RCC 7860 (cell line): ENCODE measurements at places on chromosomes 16 and 17.

DNA sequence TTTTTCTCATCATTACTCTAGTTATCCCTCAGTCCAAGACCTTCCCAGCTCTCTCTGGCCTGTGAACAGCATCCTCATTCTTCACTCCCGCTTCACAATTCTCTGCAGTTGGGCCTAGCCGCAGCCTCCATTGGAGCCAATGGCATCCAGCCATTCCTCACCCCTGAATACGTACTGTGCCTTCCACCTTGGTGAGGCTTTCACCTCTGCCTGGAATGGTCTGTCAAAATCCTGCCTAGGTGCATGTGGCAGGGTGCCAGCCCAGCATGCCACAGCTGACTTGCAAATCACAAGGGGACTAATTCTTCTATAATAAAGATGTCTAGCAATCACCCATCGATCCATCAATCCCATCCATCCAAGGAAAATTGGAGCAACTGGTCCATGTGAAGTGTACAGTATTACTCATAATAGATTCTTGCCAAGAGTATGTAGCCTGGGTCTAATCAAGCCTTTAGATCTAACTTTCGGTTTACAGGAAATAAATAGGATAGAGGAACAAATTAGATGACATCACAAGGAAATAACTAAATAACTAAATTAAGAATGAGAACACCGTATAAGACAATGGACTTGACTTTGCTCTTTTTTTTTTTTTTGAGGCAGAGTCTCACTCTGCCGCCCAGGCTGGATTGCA lies 5.1 kb upstream of the CX3CL1 start:
- DNase-seq = no peak

DNA sequence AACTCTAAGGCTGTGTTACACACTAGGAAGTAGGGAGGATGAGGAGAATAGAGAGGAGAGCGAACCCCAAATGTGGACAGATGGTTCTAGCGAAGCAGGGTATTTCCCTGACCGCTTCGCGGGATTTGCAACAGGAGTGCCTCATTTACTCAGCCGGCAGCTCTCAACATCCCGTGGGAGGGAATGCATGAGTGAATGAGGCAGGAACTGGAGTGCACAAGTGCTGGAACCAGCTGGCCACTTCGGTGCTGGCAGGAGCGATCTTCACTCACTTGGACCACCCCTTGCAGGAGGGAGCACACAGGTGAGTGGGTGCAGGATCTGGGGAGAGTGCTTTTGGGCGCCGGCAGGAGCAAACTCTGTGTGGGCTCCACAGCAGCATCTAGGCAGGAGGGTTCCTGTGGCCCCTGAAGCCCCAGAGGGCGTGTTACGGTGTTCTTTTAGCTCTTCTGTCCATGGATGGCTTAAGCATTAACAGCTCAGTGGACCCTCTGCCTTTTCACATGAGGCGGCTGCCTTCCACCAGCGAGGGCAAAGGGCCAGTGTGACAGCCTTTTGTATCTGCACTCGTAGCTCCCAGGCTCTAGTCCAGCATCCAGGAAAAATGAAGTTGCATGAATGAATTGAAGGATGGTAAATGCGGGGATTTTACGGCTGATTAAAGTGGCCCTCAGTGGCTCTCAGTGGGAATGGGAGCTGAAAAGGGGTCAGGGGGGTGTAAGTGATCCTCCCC lies 17.4 kb upstream of the ZNHIT3 start:
- DNase-seq = no peak

DNA sequence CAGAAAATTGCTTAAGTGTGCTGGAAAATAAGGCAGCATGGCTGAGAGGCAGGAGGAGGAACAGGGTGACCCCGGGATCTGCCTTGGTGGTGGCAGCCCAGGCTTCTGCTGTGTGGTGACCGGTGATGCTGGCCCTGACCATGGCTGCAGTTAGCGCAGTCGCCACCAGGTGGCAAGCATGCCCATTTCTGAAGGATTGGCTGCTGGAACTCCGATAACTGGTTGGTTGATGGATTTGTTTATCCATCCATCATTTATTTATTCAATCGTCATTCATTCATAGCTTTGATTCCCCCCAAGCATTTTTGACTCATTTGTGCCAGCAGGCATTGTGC lies 29.1 kb upstream of the ITGA3 start:
- peak; percentile 79 for DNase-seq

DNA sequence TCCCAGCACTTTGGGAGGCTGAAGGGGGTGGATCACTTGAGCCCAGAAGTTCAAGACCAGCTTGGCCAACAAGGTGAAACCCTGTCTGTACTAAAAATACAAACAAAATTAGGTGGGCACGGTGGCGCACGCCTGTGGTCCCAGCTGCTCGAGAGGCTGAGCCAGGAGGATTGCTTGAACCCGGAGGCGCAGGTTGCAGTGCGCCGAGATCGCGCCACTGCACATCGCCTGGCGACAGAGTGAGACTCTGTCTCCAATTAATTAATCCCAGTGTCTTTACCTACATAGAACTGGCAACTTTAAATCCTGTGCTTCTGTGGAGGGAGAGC lies 1.5 kb upstream of the ELOB start:
- DNase-seq = no peak

GRCh38 chr17:33653399-33653788 lies 360.3 kb upstream of the ASIC2 start:
- DNase-seq = no peak

GRCh38 chr17:49344914-49345313 lies 17.1 kb downstream of the ZNF652 start:
- no peak for DNase-seq

DNA sequence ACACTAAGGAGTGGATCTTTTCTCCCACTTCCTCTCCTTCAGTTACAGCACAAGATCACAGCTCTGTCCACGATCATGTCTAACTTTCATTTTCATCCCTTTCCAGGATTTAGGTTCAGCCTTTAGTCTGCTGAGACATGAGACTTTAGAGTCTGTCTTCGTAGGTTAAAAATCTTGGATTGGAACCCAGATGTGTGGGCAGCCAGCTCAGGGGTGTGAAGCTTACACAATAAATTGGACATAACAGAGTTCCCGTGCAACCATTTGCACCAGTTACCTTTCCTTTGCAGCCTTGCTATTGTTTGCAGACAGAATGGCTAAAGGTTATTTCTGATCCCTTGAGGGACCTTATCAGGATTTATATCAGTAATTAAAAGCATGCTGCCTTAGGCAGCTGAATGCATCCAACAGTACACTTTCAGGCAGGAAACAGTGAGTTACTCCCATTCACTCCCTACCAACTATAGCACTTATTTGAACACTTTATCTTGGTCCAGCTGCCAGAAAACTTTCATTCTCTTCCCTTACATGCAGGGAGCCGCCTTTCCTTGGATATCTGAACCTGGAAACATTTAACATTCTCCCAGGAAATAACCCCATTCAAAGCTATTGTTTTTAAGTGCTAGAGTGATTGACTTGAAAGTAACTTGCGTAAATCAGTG lies 87.3 kb downstream of the TMEM100 start:
- DNase-seq = no peak

- no peak for DNase-seq
Observed at GRCh38 chr17:65393514-65393913, 167.9 kb downstream of the AXIN2 start.

DNA sequence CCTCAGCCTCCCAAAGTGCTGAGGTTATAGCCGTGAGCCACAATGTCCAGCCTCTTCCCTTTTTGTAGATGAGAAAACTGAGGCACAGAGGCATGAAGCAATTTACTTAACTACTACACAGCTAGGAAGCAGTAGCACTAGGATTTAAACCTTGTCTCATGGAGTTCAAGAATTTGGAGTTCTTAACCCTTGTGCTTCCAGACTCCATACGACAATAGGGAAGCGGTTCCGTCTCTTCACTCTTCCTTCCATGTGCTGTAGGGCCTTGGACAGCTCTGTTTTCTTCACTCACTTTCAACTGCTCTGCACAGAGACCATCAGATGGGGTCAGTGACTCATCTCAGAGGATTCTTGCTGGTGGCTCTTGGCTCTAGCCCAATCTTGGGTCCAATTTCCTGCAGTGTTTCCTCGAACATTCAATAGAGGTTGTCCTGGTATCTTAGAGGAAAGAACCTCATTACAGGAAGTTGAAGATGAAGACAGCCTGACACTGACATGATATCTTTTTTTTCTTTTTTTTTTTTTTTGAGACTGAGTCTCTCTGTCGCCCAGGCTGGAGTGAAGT lies 19.3 kb downstream of the ITGAL start:
- peak; percentile 79 for DNase-seq

DNA sequence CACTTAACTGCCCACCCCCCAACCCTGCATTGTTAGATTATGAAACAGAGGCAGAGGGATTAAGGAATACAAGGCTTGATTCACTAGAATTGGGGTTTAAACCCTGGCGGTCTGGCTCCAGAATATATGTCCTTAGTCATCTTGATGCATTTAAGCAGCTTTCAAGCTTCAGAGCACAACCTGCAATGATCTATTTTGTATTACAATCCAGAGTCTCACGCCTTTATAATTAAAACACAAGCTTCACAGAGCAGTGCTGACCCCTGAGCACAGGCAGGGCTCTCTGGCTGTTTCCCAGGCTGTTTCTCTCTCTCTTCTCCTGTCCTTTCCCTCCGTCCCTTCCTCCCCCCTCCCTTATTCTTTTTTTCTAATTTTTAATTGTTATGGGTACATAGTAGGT lies 209.1 kb downstream of the SPECC1 start:
- DNase-seq = no peak

GRCh38 chr16:29729116-29729521 lies 16.7 kb downstream of the C16orf54 start:
- peak; percentile 38 for DNase-seq

DNA sequence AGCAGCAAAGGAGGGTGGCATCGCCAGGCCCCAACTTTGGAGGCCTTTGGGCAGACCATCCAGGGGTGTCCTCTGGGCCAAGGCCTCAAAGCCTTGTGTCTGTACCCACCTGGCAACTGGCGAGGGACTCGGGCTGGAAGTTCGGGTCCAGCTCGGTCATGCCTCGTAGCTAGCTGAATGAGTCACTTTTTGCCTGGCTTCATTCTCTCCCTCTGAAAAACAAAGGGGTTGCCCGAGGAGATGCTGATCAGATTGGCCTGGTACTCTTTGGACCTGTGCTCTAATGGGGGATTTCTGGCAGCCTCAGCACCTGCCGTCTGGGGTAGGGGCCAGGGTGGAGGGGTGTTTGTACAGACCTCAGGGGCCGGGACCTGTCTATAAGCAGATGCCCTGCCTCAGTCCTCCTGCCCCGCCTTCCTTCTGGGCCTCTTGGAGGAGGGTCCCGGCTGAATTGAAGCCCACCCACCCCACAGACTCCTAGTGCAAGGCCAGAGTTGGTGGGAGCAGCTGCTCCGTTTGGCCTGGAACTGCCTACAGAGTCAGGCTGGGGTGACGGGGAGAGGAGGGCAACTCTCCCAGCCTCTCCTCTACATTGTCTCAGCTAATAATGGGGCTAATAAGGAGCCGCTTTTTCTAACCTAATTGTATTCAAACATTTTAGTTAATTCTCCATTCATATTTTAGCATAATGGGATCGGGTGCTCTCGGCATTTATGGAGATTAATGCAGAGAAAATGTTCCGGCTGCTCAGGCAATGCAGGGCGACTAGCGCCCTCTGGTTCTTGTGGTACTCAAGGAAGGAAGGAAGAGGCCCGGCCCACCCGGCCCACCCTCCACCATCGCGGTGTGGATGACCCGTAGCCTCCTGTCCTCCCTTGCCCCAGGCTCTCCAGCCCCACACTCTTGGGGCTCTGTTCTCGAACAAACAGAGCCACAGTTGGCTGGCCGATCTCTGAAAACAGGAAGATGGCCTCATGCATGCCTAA lies 21.4 kb upstream of the ABCC3 start:
- no peak for DNase-seq

- DNase-seq = no peak
Observed at GRCh38 chr16:48558371-48558841, 51.6 kb downstream of the N4BP1 start.

GRCh38 chr16:15983898-15984297 lies 34.5 kb downstream of the ABCC1 start:
- DNase-seq = no peak

DNA sequence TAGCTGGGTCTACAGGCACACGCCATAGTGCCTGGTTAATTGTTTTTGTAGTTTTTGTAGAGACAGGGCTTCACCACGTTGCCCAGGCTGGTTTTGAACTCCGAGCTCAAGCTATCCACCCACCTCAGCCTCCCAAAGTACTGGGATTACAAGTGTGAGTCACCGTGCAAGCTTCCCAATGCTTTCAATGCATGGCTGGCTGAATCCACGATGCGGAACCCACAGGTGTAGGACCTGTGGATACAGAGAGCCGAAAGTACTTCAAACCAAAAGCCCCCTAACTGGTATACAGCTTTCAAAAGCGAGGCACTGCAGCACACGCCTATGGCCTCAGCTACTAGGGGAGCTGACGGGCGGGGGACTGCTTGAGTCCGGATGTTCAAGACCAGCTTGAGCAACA lies 44.8 kb downstream of the METTL16 start:
- DNase-seq = peak; percentile 75

GRCh38 chr17:74523308-74523707 lies 8.0 kb downstream of the CD300LB start:
- DNase-seq = no peak

DNA sequence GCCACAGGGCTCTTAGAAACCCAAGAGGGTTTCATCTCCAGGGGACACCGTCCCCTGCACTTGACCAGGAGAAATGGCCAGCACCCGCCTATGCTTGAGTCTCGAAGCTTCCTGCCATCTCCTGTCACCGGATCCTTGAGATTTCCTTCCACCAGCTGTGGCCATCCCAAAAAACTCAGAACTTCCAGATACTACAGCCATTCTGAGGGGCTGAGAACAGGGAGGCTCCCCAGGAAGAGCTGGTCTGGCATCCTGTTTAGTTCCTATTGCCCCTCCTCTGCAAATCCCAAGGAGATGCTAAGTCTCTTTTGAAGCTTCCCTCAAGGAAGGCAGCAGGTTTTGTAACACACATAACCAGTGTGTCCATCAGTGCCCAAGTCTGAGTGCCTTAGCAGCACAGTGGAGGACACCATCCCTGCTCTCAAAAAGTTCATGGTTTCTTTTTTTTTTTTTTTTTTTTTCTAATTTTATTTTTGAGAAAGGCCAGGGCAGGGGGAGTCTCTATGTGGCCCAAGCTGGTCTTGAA lies 2.0 kb downstream of the UBALD2 start:
- no peak for DNase-seq

DNA sequence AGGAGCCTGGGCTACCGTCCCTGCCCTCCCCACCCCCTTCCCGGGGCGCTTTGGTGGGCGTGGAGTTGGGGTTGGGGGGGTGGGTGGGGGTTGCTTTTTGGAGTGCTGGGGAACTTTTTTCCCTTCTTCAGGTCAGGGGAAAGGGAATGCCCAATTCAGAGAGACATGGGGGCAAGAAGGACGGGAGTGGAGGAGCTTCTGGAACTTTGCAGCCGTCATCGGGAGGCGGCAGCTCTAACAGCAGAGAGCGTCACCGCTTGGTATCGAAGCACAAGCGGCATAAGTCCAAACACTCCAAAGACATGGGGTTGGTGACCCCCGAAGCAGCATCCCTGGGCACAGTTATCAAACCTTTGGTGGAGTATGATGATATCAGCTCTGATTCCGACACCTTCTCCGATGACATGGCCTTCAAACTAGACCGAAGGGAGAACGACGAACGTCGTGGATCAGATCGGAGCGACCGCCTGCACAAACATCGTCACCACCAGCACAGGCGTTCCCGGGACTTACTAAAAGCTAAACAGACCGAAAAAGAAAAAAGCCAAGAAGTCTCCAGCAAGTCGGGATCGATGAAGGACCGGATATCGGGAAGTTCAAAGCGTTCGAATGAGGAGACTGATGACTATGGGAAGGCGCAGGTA lies 762 bp downstream of the CDK12 start:
- DNase-seq = no peak
